Activated naive CD8-positive, alpha-beta T cell treated with anti-CD3 and anti-CD28 coated beads, Interleukin-2, amount 50 U/mL, for 16 hours (primary cell): ENCODE measurements at places on chromosomes 11 and 22.
A peak's percentile ranks its signal among the peaks of the same experiment; 100 is the strongest.

DNA sequence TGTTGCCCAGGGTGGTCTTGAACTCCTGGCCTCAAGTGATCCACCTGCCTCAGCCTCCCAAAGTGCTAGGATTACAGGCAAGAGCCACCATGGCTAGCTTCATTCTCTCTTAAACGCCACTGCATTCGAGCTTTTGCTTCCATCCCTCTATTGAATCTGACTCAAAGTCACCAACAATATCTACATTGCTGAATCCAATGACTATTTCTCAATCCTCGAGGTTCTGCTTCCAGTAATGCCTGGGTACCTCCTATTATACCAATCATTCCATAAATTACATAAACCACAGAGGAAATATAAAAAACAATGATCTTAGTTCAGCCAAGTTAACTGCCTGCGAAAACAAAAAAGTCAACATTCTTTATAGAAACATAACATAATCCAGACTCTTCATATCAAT, 11.9 kb upstream of the NXF1 start:
- no peak for DNase-seq

GRCh38 chr11:44812971-44813370, 86.2 kb downstream of the TSPAN18 start:
- no peak for DNase-seq

GRCh38 chr11:72758304-72758689, 6.1 kb upstream of the ARAP1 start:
- no peak for DNase-seq

GRCh38 chr22:29139965-29140782, 65.5 kb upstream of the EMID1 start:
- no peak for DNase-seq

- no peak for DNase-seq
Observed at GRCh38 chr11:64084951-64085710, 49.4 kb downstream of the FLRT1 start.

GRCh38 chr11:130180896-130181294, 21.3 kb downstream of the ST14 start:
- DNase-seq: no peak

GRCh38 chr11:59175091-59175501, 3.2 kb downstream of the DTX4 start:
- DNase-seq: no peak

DNA sequence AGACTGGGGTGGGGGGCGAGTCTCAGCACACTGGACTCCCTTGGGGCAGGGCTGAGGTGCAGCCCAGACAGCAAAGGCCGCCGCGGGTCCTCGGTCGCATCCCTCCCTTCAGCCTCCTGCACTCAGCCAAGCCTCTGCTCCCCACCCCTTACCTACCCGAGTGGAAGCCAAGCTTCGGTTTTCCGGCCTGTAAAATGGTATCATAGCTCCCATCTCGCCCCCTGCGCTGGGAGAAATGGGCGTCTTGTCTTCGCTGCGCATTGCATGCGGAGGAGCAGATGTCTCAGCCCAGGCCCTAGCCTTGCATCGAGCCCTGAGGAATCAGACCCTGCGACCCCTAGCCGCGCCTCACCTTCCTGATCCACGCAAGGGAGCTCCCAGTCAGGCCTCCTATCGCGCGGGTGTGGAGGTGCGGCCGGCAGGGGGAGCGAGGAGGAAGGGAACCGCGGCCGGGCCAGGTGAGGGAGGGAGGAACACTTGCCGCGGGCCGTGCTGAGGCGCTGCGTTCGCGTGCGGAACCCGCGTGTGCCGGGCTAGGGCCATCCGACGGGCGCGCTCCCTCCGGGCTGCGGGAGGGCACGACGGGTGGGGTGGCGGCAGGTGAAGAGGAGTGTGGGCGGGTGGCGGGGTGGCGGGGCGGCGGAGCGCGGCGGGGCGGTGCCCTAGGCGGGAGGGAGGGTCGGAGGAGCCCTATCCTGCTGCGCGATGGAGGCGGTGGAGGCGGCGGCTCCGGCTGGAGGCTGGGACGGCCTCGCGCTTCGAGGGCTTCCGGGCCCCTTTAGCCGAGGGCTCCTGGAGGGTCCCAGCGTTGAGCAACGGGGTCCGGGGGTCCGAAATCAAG, 4.1 kb upstream of the TBX1 start:
- peak; percentile 40 for DNase-seq

DNA sequence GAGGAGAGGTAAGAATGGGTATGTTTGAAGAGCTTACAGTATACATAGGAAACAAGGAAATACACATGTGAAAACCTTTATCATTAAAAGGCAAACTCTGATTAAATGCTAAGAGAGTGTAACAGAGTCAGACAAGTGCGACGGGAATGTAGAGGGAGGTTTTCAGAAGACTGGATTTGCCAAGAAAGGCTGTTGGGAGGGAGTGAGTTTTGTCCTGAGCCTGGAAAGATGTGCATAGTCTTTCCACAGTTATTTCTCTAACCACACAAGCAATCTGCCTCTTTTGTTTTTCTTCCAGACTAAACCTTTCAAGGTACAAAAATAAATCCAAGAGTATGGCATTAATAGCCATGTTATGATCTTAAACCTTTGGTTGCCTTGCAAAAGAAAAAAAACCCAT, 170.9 kb downstream of the KIRREL3 start:
- DNase-seq: no peak

DNA sequence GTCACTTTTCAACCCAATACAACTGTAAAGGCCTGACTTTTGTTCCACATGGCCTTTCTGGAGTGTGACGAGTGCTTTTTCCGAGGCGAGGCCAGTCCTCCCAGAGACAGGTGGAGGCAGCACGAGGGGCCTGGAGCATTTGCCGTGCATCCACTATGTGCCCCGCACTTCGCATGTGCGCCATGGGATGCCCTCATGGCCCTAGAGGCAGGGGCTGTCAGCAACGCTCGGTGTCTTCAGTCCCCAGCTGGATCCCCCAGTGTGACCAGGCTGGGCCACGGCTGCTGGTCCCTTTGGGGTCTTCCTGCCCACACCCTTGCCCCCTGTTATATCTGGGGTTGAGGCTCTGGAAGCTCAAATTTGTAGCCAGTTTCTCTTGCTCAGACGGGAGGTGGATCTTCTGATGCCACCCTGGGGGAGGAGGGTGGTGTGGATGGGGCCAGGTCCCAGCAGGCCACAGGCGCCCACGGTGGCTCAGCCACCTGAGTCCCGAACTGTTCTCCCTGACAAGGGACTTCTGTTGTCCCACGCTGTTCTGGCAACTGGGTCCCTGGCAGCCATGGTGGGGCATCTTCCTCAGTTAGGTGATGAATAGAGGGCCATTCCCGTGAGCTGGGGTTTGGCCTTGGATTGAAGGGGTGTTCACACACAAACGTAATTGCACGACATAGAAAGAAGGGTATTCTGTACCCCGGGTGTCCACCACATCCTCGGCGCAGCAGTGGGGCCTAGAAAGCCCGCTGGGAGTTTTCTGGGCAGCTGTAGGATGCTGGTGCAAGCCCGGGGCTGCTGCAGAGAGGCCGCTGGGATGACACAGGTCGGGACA, 100.9 kb downstream of the CTTN start:
- DNase-seq: no peak

DNA sequence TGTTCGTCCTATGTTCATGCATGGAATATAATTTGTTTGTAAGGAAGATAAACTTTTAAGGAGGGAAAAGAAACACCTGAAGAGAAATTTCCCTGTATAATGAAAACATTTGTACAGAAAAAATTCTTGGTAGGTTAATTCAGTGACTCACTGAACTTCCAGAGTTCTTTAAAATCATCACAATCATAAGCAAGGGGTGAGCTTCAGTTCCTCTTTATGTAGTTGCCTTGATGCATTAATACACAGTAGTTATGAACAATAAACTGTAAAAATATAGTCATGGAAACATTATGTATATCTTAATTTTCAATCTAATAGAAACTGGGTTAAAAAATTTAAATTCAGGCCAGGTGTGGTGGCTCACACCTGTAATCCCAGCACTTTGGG, 1.1 kb upstream of the C11orf65 start:
- no peak for DNase-seq

DNA sequence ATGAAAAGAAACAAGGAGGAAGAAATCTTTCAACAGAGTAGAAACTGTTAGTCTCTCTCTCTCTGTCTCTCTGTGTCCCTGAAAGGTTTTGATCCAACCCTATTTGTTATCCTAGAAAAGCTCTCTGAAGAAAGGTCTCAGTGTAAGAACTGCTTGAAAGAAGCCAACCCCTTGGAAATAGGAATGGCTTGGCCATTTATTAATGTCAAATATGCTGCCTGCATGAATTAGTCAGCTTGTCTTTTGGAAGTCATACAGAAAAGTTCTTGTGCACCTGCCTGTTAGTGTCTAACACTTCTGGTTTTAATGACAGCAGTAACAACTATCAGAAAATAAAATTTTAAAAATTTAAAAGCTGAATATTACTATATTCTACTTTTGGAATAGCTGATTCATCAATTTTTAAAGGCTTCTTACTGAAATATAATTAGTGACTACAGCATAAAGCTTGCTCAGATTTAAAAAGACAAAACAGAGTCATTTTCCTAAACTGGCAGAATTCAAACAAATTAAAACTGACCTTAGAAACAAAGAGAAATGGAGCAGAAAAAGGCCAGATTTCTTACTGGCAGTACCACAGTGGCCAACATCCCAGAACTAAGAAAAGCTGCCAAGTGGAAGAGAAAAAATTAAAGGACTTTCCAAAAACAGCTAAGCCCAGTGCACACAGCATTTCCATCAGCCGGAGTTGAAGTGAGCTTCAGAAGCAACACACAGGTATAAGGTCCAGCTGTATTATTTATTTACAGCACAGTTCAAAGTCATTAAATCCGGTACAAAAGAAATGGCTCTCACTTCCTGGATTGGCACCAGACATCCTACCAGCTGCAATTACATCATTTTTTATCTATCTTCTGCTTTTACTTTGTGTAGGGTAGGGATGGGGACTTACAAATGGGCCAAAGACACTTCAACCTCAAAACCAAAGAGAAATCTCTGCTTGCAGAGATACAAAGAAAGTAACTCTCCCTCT, 76.3 kb downstream of the PRCP start:
- no peak for DNase-seq
